ENCODE measurements at places on chromosomes 7 and 10.

DNA sequence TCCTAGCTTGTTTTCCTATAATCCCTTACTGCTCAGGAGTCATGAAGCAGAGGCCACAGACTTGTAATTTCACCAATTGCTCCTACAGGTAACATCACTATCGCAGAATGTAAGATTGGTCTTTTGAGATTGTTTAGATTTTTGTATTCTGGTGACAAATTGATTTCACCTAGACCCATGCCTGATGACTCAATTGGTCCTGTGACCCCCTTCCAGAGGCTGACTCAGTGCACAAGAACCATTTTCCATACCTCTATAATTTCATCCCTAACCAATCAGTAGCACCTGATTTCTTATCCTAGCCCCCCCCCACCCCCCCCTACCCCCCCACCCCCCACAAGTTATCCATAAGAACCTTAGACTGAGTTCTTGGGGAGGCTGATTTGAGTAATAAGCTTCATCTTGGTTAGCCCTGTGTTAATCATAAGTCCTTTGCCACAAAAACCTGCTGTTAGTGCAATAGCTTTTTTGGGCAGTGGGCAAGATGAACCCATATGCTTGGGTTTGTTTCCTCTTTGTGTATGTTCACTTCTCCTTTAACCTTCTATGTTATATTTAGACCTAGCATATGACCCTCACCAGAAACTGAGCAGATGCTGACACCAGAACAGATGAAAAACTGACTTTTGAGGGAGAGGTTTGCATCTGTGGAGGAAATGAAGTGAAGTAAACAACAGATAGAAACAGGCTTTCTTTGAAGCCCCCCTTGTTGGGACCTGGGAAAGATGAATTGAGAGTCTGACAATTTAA lies 187.1 kb downstream of the KIF20B start:
- no peak for DNase-seq

DNA sequence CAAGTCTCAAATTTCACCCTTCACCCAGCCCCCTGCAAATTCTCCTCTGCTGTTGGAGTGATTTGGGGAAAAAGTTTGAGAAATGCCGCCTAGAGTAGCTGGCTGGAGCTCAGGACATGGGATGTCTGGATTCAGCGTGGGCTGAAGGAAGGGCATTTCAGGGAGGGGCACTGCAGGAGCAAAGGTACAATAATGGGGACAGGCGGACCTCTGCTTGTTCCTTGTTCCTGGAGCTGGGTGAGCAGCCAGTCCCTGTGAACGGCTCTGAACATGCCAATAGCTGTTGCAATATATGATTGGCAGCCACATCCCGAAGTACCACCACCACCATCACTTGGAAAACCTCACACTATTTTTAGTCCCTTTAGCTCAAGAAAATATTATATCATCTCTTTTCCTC lies 23.4 kb downstream of the ADRA2A start:
- no peak for DNase-seq

GRCh38 chr7:18655912-18656311 lies 160.4 kb downstream of the HDAC9 start:
- DNase-seq, result no peak

DNA sequence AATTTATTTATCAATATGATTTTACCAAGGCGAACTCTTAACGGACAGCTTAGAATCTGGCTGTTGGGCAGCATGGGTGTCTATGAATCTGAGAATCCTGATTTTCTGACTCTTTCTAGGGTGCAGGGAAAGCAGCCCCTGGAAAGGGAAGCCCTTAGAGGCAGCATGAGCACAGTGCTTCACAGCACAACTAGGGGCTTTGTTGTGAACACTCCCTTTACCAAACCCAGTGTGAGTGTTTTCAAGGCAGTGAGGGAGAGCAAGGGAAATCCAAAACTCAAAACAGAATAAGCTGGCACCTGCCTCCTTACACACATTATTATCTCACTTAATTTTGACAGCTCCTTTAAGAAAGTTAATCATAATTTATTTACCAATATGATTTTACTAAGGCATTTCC lies 116.3 kb upstream of the CSTF2T start:
- DNase-seq, result no peak

GRCh38 chr7:159114981-159115380 lies 29.7 kb downstream of the VIPR2 start:
- DNase-seq, result no peak

GRCh38 chr7:129055861-129056464 lies 1.1 kb upstream of the TNPO3 start:
- DNase-seq, result no peak

GRCh38 chr10:42479057-42479456 lies 159.3 kb downstream of the ZNF33B start:
- DNase-seq, result no peak

DNA sequence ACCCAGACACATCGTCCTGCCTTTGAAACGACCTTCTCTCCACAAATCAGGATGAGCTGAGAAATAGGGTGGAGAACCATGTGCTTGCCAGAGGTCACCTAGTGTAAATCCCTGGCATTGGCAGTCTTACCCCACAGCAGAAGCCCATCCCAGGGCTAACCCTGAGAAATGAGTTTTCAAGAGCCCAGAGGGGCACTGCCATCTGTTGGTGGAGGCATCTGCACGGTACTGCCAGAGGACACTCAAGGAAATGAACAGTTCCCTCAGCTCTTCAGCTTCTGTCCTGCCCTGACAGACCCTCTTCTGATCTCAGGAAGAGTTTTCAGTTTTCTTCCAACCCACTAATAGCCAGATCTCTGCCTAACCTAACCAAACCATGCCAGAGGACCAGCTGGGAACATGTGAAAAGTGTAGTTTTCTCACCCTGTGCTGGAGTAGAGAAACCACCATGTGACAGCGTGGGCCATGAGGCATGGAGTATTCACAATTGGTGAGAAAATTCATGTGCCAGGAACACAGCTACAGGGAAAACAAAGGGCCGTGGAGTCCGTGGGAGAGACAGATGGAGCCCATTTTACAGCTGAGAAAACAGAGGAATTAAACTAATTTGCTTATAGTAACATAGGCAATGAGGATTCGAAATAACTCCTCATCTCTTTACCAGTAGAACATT lies 37.7 kb upstream of the ITPRID1 start:
- no peak for DNase-seq

- DNase-seq, result no peak
Observed at GRCh38 chr10:3832022-3832786, 47.2 kb upstream of the KLF6 start.

GRCh38 chr7:98211676-98212531 lies 665 bp downstream of the BHLHA15 start:
- no peak for DNase-seq

- no peak for DNase-seq
Observed at GRCh38 chr7:25454020-25454419, 225.7 kb upstream of the NPVF start.

GRCh38 chr10:64076322-64076940 lies 555.2 kb downstream of the REEP3 start:
- no peak for DNase-seq

DNA sequence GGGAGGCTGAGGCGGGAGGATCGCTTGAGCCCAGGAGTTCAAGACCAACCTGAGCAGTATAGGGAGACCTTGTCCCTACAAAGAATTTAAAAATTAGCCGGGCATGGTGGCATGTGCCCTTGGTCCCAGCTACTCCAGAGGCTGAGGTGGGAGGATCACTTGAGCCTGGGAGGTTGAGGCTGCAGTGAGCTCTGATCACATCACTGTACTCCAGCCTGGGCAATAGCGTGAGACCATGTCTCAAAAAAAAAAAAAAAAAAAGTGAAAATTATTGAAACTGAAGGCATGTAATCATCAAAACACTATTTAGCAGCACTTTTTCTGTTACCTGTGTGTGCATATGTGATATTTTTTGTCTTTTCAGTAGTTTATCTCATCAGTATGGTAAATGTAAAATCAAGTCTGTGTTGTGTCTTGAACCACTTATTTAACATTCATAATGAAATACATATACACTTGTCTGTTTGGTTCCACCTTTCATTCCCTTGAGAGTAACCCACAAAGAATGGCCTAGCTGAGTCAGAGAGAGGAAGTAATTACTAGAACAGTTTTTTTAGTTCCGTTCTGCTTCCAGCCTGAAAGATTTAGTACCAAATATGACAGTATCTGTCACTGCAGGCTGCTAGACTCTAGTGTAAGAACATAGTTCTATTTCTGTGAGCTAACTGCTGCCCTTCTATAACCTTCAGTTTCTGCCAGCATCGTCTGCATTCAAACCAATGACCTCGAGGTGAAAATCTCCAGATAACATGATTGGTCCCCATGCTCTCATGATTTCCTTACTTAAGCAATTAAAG lies 68.6 kb downstream of the MMRN2 start:
- no peak for DNase-seq

- no peak for DNase-seq
Observed at GRCh38 chr10:83917537-83918506, 221.5 kb upstream of the GHITM start.

GRCh38 chr7:133789974-133790373 lies 337.2 kb upstream of the LRGUK start:
- DNase-seq, result no peak

GRCh38 chr10:87675396-87676376 lies 16.0 kb downstream of the PAPSS2 start:
- no peak for DNase-seq

DNA sequence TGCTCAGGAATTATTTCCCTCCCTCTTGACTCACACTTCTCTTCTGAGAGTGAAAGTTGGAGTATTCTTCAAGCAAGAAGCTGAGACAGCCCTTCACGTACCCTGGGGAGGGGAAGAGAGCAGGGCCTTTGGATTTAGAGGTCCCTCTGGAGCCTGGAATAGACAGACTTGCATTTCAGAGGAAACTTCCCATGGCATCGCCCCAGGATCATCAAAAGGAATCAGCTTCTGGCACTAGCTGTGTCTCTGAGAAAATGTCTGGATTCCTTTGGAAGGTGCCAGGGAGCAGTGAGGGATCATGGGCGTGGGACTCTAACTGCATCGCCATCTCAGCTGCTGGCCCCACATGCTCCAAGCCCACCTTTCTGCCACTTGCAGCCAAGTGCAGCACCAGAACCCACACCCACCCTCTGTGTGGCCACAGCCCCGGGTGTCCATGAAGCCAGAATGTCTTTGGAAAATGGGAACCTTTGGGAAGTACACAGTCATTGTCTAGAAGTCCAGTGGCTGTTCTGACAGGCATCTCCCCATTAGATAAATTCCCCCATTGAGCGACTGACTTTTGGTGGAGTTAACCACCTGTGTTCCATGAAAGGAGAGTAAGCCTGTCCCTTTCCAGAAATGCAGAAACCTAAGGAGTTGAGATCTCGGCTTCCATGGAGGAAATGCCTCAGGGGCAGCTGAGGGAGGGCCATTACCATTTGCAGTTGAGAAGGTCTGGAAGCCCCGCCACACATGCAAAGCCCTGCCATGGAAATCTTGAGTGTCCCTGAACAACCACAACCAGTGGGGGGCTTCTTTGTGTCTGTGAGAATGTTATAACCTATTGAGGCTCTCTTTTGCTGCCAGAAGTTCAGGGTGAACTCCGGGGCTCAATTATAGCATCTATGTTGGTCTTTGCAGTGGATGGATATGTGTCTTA lies 57.8 kb upstream of the GDF10 start:
- DNase-seq, result no peak

DNA sequence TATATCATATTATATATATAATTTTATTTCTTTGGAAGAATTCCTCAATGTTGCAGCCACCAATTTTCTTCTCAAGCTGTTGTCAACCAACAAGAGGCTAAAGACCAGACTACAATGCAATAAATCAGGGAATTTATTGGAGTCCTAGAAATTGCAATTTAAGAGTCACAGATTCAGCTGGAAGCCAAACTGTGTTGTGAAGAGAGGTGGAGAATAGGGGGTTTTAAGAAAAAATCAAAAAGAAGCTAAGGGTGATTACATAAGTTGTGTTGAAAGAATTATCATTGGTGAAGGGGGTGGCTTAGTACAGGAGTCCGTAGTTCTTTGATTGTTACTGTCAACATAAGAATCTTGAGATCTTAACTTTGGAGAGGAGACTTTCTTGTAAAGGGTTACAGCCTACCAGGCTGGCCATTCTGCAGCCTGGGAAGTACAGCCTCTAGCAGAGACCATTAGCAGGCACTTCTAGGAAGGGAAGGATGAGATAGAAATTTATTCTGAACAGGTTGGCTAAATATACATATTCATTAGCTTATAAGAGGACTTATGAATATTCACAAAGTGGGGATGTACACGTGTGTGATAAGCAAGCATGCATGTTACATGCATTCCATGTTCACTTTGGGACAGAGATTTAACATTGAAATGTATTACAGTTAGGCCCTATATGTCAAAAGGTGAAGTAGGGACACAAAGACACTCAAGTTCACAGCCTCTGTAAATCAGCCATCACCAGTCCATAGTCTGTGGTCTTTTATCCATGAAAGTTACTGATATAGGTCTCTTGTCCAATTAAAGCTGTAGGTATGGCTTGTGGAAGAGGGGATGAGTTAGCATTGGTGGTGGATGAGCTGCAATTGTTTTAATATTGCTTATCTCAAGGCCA lies 8.3 kb upstream of the TMEM168 start:
- DNase-seq, result no peak

DNA sequence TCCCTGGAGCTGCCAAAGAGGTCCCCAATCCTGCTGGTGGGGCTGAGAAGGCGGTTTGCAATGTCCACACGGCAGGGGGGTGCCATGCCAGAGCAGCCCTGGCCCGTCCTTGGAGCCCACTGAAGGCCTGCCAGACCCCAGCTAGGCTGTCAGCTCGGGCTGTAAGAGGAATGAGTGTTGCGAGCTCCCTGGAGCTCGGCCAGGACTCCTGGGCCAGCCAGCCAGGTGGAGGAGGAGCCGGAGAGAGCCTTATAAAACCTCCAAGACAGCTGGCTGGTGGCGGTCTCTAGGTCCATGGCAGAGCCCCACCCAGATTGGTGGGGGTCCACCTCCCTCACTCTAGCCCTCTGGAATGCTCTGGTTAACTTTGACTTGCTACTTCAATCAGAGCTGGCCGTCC lies 55.1 kb upstream of the CALN1 start:
- no peak for DNase-seq

- DNase-seq, result no peak
Observed at GRCh38 chr7:7201578-7202374, 19.4 kb downstream of the C1GALT1 start.

GRCh38 chr7:149199234-149199995 lies 4.1 kb downstream of the ZNF282 start:
- no peak for DNase-seq

GRCh38 chr10:79400146-79401004 lies 45.0 kb downstream of the ZCCHC24 start:
- DNase-seq, result no peak

DNA sequence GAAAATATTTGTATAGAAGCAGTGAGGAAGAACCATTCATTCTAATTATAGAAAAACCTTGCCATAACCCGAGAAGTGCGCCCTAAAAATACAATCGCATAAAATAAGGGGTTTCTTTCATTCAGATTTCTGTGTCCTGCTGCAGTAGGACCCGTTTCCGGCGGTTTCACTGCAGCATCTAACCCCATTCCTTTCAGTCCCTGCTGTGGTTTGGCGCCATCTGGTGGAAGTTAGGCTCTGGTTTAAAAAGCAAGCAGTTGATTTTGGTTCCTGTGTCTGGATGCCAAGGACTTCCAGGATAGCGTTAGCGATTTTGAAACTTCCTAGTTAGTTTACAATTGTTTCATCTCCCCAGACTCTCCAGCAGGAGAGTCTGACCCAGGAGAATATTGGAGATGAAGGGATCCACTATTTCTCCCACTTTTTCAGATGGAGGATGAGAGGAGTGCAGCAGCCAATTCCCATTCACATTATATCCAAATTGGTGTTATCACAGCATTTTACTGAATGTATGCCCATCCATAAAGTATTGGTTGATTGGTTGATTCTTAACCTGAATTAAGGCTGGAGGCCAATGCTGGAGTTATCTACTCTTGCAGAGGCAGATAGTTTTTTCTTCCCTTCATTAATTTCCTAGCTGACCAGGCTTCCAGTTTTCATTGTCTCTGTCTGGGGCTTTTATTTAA lies 128.8 kb upstream of the CACNA2D1 start:
- DNase-seq, result no peak

Data from cortex of kidney (tissue), 1 donor.